Purkinje cell (primary cell): ENCODE measurements at places on chromosomes 11 and 22. TPM values are rescaled to one million over a fixed set of nuclear protein-coding genes. Genes with fewer than 3 reads are reported as not detected.

The PGGHG gene
- polyA plus RNA-seq, result not detected in 2 replicates

The CRYBA4 gene
- not detected in 2 replicates for polyA plus RNA-seq

The TRIM48 gene
- polyA plus RNA-seq, result not detected in 2 replicates

The SYNGR1 gene
- 16.2 and 23.8 TPM in 2 replicates for polyA plus RNA-seq

The FGF3 gene
- polyA plus RNA-seq, result not detected in 2 replicates

The SMTNL1 gene
- polyA plus RNA-seq, result not detected in 2 replicates

The DGCR6 gene
- polyA plus RNA-seq, result 6.5 and 8.0 TPM in 2 replicates

The RFPL2 gene
- polyA plus RNA-seq, result 6.4 and 6.5 TPM in 2 replicates

The TEAD1 gene
- polyA plus RNA-seq, result 3.6 and 5.2 TPM in 2 replicates

The SLC6A5 gene
- 0.14 and 0.60 TPM in 2 replicates for polyA plus RNA-seq

The OR5B21 gene
- not detected in 2 replicates for polyA plus RNA-seq

The CLNS1A gene
- 120 and 148 TPM in 2 replicates for polyA plus RNA-seq

The KCNK4 gene
- 0.17 TPM in 1 of 2 replicates, not detected in the other for polyA plus RNA-seq

The DAGLA gene
- polyA plus RNA-seq, result 3.7 and 5.1 TPM in 2 replicates

The TMEM179B gene
- 19.7 and 23.2 TPM in 2 replicates for polyA plus RNA-seq

The LYVE1 gene
- not detected in 2 replicates for polyA plus RNA-seq

The BET1L gene
- polyA plus RNA-seq, result 4.3 and 4.5 TPM in 2 replicates
